Skeletal muscle cell (primary cell): ENCODE measurements at places on chromosomes 3 and 15.

GRCh38 chr3:46406788-46407611 is at the start of the genes CCR5AS and CCRL2:
CCR5AS (minus strand) TSS chr3:46407066.
CCRL2 (plus strand) TSS chr3:46407259; CDS start chr3:46408080, 821 bp downstream.
- no peak for DNase-seq

- no peak for DNase-seq
Measured at GRCh38 chr15:29624271-29624670, 198.0 kb downstream of the TJP1 start.

DNA sequence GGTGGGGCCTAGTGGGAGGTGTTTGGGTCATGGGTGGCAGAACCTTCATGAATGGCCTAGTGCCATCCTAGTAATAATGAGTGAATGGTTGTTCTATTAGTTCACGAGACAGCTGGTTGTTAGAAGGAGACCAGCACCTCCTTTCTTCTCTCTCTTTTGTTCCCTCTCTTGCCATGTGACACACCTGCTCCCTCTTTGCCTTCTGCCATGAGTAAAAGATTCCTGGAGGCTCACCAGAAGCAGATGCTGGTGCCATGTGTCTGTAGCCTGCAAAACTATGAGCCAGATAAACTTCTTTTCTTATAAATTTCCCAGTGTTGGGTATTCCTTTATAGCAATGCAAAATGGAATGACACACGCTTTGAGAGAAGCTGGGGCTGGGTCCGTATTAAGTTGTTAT is 89.0 kb upstream of the SLC4A7 start:
- DNase-seq: no peak

DNA sequence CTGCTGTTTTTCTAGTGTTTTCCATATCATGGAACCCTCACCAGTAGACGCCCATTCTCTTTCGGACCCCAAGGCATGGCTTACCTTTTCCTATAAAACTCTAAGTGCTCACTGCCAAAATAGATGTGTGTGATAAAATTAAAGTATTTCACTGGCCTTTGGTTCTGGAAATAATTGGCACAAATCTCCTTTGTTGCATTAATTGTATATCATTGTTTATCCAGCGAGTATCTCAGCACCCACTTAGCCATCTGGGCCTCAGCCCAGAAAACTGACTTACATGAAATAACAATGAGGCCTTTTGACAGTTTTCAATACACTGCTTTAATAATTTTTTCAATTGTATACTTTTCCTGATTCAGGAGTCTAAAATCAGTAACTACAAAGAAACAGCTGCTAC is 105.1 kb downstream of the MECOM start:
- no peak for DNase-seq

DNA sequence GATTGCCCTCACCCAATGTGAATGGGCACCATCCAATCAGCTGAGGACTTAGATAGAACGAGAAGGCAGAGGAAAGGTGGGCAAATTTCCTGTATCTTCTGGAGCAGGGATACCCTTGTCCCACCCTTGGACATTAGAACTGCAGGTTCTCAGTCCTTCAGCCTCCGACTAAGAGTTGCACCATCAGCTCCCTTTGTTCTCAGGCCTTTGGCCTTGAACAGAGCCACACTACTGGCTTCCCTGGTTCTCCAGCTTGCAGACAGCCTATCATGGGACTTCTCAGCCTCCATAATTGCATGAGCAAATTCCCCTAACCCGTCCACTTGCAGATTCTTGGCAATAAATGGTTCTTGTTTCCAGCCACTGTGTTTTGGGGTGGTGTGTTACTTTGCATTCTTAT is 102.4 kb downstream of the LSM3 start:
- DNase-seq: no peak

- no peak for DNase-seq
Measured at GRCh38 chr15:54256190-54256589, 277.9 kb downstream of the UNC13C start.

- no peak for DNase-seq
Measured at GRCh38 chr3:24673596-24673995, 178.9 kb upstream of the THRB start.

- no peak for DNase-seq
Measured at GRCh38 chr3:37315669-37316068, 141.3 kb upstream of the LRRFIP2 start.

DNA sequence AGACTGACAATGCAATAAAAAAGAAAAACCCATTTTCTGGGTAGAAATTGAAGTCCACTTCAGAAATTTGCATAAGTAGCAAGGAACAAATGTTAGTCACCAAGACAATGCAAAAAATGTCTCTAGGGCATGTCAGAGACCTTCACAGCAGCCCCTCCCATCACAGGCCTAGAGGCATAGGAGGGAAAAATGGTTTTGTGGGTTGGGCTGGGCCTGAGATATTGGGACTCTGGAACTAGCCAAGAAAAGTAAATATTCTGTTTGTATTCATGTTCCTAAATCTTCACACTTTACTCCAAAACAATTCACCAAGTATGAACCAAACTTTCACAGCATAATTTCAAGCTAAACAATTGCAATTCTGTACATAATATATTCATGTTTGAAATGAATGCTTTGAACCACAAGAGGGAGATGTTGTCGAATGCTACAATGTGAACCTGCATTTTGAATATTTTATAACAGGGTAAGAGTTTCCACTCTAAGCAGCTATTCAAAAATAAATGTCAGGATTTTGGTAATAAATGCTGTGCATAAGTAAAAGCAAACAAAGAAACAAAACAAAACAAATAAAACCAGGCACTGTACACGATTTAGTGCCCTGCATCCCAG is 429.2 kb downstream of the OTOL1 start:
- DNase-seq: no peak

- no peak for DNase-seq
Measured at GRCh38 chr3:101453961-101454360, 59.1 kb downstream of the SENP7 start.

- no peak for DNase-seq
Measured at GRCh38 chr3:177733936-177734335, 536.7 kb upstream of the TBL1XR1 start.

- DNase-seq: no peak
Measured at GRCh38 chr3:37974121-37975083, 16.2 kb upstream of the VILL start.

DNA sequence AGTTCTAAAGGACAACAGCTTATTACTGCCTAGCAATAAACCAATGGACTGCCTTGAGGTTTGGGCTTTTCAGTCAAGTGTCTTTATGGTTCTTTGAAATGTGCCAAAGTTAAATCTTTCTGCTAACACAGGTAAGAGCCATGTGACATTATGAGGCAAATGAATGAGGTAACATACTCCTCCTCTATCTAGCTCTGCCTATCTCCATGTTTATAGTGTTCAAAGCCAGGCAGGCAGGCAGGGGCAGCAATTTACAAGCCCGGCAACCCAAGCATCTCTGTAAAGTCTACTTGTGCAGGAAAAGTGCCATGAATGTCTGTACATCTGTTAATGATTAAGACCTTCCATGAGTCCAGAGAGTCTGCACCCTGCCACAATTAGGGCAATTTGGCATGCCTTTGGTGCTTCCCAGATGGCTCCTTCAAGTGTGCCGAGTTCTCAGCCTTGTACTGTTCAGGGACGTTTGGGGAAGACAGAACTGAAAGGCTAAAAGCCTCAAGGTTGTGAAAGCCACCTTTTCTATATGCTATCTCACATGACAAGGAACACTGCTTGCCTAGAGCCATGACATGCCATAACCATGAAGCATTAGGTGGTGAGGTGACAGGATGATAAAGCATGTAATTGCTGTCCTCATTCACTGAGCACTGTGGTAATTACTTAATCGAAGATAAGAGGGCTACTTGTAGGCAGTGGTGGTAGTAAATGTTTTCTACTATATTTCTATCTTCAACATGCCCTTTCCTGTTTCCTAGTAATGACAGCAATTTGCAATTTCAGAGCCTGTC is 41.4 kb upstream of the EIF1B start:
- no peak for DNase-seq

DNA sequence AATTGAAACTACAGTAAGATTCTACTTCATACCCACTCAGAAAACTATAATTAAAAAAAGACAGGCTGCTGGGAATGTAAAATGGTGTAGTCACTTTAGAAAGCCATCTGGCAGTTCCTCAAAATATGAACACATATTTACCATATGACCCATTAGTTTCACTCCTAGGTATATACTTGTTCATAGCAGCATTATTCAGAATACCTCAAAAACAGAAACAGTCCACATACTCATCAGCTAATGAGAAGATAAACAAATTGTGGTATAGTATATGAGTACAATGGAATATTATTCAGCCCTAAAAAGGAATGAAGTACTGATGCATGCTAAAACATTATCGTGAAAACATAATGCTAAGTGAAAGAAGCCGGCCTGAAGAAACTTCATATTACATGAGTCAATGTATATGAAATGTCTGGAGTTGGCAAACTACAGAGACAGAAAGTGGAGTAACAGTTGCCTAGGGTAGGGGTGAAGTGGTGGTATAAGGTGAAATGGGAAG is 23.8 kb downstream of the WDR53 start:
- no peak for DNase-seq

GRCh38 chr3:43388915-43389314 is 102.6 kb downstream of the SNRK start:
- no peak for DNase-seq

- DNase-seq: no peak
Measured at GRCh38 chr15:55991802-55992768, 1.3 kb downstream of the NEDD4 start.

DNA sequence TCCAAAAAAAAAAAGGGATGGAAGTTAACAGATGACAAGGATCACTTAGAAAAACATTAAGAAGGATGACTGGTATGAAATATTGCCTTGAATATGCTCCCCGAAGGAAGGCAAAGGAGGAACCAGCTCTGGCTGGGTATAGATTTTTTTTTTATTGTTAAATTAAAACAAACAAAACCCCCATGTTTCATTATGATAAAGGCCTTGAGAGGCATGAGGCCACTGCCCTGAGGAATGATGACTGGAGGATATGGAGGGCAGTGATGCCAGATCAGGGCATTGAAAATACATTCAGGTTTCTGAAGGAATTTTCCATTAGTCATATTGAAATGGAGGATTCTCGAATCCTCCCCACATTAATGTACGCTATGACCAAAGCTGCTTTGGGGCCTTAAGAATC is 120.9 kb downstream of the ADAMTS9 start:
- DNase-seq: no peak

GRCh38 chr3:141426404-141427034 is 58.2 kb downstream of the ZBTB38 start:
- no peak for DNase-seq

- DNase-seq: peak; percentile 76
Measured at GRCh38 chr15:50765195-50765967, at the start of gene SPPL2A. SPPL2A (minus strand) TSS chr15:50765706; CDS start chr15:50765533, 173 bp downstream.

- DNase-seq: no peak
Measured at GRCh38 chr3:140078343-140078742, 143.4 kb downstream of the CLSTN2 start.

- no peak for DNase-seq
Measured at GRCh38 chr15:58145606-58146005, 7.4 kb downstream of the AQP9 start.

DNA sequence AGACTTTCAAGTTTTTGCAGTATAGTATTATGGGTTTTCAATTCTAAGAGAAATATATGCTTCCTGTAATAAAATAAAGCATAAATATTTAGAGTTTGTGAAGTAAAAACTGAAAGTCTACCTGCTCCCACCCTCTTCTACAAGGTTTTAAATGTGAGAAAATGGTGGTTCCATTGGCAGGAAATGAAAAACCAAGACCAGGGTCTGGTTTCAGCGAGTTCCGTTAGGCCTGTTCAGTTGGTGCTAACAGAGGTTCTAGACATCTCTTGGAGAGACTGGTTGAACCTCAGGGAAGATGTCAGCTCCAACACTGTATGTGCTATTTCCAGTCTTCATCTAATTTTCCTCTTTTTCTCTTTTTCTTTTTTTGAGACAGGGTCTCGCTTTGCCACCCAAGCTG is 11.8 kb upstream of the MYO1E start:
- DNase-seq: no peak

GRCh38 chr3:3815206-3815605 is 16.0 kb downstream of the LRRN1 start:
- no peak for DNase-seq

DNA sequence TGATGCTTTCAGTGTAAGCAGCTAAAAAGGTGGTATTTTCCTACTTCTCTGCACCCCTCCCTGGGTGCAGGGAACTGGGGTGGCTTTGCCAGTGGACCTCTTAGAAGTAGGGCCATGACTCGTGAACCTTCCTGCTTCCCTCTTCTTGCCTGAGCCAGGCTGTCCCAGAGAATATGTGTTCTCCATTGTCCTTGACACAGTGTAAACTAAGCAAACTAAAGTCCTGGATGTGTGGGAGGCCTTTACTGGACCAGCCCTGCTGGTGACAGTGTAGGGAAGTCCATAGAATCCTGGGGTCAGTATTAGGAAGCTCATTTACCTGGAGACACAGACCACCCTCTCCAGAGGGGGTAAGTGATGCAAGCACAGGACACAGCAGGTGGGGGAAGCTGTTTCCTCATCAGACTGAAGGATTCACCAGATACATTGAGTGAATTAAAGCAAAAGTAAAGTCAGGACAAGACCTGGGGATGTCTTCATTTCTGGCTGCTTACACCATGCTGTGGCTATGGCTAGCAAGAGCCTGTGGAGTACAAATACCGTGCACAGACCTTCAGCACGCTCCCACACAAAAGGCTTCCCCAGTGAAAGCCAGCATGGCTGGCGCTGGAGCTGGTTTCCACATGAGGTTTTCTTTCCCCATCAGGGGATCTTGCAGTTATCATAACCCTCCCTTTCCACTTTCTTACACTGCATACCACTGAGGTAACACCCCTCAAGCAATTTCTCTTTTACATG is 64.8 kb upstream of the LPP start:
- DNase-seq: no peak

GRCh38 chr3:70516076-70516475 is 203.6 kb upstream of the MDFIC2 start:
- no peak for DNase-seq

- DNase-seq: no peak
Measured at GRCh38 chr3:32366638-32367397, 24.8 kb upstream of the CMTM7 start.

- no peak for DNase-seq
Measured at GRCh38 chr3:156728267-156728985, 54.0 kb downstream of the TIPARP start.

DNA sequence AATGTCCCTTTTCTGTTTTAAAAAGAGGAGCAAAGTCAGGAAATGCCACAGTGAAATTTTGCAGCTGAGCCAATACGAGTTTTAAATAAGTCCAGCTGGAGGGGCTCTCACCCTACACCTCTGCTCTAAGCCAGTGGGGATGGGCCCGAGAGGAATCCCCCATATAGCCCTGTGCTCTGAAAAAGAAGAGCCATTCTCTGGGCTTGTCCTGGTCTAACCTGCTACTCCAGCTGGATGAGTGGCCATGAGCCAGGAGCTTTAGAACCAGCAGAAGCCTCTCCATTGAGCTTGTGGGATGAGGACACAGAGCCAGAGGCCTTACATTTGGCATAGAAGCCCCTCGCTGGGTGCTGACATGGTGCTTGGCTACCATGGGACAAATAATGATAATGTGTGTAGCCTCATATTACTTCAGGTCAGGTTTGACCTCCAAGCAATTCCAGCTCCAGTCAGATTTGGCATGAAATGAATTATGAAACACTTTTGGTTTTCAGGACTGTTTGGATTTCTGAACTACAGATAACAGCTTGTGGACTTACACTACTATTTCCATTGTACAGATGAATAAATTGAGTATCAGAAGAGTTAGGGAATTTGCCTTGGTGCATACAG is 172.4 kb downstream of the CHST2 start:
- no peak for DNase-seq
